Dermis lymphatic vessel endothelial cell (primary cell): ENCODE measurements at places on chromosomes 3 and 15. TPM values are rescaled to one million over a fixed set of nuclear protein-coding genes. Genes with fewer than 3 reads are reported as not detected.

Gene GPR176
- 7.4 and 8.0 TPM in 2 replicates for total RNA-seq

Gene FETUB
- total RNA-seq, result not detected in 2 replicates

Gene CEP152
- 1.1 and 1.6 TPM in 2 replicates for total RNA-seq

Gene CHL1
- not detected in 2 replicates for total RNA-seq

Gene NR1I2
- total RNA-seq, result not detected in 2 replicates

Gene SYNM
- 86.0 and 167 TPM in 2 replicates for total RNA-seq
